ENCODE measurements at places on chromosomes 3 and 15.

DNA sequence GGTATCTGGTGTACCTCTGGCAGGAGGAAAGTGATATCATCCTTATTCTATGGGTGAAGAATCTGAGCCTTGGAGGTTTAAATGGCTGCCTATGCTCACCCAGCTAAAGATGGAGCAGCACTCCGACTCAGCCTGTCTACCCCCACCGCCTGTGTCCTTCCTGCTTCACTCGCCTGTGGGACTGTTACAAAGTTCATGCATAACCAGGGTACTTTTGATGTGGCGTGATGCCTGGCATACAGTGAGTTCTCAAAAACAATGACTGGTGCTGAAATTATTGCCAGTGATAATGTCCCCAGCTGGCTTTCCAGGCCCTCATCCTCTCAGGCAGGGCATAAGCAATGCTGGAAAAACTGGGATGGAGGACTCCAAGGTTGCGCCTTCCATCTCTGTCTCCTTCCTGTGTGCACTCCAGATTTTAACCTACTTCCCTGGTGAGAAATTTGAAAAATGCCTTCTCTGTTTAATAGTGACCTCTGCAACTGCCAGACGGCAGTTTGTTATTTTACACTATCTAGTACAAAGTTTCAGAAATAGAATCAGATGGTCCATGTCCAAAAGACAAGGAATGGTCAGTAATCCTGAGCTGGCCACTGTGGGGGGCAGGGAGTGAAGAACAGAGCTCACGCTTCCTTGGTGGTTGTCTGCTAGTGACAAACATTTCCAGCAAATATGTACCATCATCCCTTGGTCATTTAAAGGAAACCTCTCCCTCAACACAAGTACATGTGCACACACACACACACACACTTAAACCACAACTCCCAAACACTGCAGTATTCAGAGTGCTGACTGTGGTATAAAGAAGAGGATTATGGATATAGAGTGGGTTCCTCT is 86.5 kb upstream of the NMNAT3 start:
- no peak for DNase-seq

DNA sequence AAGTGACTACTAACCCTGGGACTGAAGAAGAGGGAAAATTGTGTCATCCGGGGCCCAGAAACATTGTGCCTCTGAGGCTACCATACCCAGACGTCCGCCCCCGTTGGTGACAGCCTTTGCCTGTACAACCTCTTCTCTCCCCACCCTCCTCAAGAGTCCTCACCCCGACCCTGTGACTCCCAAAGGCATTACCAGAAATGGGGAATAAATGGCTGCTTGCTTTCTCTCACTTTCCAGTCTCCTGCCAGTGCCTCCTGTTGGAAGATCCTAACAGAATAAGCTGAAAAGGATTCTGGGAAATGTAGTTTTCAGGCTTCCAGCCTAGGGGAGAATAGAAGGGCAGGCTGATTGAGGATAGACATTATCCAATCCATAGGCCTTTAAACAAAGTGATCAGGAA is 30.8 kb upstream of the SLC25A36 start:
- no peak for DNase-seq

DNA sequence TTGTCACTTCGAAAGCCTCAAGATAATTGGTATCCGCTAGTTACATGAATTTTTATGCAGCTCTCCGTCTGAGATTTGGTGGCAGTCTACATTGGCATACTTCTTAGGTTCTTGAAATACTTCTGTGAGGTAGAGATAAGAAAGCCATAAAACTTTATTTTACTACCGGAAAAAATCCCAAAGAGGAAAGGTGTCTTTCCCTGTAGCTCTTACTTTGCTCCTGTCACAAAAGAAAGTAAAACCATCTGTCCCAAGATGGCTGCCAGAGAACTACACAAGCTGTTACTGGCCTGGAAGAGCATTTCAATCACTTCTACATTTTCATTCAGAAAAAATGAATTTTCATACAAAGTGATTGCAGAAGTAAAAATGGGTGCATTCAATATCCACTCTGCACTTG is 214.8 kb upstream of the ST8SIA2 start:
- no peak for DNase-seq

DNA sequence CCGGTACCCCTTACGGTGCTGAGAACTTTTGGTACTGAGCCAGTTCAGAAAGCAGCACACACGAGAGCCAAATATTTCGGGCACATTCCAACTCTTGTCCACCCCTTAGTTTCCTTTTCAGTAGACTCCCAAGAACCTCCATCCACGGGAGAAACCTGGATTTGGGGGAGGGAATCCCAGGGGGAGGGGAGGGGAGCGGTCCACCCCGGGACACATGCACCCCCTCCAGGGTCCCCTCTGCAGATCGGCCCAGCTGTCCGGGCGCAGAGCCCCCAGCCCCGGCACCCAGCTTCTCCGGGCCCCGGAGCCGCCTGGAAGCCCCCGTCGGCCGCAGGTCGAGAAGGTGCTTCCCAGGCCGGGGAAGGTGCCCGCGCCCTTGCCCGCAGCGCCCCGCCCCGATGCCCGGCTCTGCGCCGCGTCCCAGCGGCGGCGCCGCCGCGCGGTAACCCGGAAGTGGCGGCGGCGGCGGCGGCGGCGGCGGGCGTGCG is 455 bp upstream of the ABHD17C start:
- no peak for DNase-seq

- no peak for DNase-seq
Observed at GRCh38 chr3:142876417-142876816, 12.5 kb downstream of the PCOLCE2 start.

GRCh38 chr15:68499620-68500312 is 67.8 kb upstream of the ITGA11 start:
- DNase-seq = no peak

GRCh38 chr15:61654918-61655317 is 405.3 kb downstream of the VPS13C start:
- no peak for DNase-seq

DNA sequence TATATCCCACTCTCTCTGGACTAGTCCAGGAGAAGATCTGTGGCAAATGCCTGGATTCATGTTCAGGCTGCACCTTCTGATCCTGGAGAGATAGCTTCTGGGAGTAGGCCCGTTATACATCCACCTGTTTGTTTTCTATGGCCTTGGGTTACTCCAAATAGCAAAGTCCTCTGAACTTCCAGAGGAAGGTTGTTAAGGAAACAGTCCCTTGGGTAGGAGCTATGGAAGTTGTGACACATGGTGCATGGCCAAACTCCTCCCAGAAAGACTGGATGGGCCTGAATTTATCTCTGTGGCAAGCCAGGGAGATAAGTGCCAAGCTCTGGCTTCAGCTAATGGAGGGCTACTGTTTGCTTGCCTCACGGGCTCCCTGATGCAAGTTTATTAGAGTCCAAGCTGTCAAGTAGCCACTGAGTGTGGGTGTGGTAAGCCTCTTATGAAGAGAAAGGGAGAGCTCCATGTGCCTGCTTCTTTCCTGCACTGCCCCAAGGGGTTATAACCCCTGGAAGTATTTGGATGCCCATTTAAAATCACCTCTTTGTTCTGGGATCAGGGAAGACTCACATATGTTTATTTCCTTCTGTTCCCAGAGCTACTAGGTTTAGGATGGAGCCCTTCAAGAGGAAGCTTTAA is 328.7 kb upstream of the ATP11B start:
- DNase-seq = no peak

DNA sequence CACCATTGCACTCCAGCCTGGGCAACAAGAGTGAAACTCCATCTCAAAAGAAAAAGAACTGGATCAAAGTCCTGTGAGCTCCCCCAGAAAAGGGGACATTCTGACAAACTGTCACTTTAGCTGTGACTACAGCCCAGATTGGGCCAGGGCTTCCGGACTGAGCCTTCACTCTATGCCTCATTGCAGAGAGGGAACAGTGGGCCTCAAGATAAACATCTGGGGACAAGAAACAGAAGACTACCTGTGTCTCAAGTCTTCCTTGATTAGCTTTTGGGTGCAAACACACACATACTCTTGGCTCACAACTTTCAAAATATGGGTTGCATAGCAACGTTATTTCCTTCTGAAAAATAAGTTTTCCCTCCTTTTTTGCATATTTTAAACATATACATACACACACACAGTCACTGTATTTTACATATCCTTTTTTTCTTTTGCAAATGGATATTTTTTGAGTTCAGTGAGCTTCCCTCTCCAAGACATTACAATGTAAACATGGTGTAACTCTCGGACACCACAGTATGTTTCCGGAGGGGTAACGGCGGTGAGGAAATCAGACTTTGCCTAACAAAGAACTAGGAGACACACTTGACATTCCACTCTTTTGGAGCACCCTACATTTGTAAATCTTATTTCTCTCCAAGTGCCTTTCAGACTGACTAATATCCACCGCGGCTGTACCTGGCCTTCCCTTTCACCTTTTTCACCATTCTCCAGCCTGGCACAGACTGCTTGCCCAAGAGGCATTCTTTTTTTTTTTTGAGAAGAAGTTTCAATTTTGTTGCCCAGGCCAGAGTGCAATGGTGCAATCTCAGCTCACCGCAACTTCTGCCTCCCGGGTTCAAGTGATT is 3.5 kb downstream of the TKT start:
- DNase-seq = no peak

- DNase-seq = no peak
Observed at GRCh38 chr3:155362808-155363689, 69.6 kb upstream of the STRIT1 start.

DNA sequence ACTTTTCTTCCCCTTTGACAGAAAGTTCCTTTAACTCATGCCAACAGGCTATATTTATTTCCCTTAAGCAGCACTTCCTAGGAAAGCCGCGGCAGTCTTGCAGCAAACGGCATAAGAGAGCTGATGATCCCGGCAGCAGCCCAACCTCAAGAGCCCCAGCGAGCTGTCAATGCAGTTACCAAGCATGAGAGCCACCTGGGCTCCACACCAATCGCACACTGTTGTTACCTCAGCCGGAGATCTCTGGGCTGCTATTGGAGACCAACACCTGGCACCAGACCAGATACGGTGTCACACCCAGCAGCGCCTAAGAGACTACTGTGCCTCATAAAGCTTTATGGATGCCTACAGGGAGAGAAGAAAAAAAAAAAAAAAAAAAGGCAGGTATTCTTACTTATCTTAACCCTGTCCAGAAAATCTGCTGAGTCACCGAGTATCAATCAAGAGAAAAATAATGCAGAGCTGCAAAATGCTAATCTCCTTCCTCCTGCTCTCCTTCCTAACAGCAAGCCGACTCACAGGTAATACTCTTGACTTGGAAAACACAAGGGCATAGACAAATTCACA is 11.7 kb downstream of the ABCC5 start:
- no peak for DNase-seq

- DNase-seq = no peak
Observed at GRCh38 chr3:153963012-153963411, 158.2 kb upstream of the ARHGEF26 start.

GRCh38 chr3:177753451-177754155 is 556.3 kb upstream of the TBL1XR1 start:
- no peak for DNase-seq

DNA sequence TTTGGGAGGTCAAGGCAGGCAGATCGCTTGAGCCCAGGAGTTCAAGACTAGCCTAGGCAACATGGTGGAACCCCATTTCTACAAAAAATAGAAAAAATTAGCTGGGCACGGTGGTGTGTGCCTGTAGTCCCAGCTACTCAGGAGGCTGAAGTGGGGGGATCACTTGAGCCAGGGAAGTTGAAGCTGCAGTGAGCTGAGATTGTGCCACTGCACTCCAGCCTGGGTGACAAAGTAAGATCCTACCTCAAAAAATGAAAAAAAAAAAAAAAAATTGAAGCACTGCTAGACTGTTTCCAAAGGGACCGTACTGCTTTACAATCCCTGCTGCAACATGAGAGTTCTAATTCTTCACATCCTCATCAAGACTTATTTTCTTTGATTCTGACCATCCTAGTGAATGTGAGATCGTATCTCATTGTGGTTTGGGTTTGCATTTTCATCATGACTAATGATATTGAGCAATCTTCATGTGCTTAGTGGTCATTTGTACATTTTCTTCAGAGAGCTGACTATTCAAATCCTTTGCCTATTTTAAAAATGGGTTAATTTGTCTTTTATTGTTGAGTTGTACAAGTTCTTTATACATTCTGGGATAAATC is 10.8 kb downstream of the CMTM8 start:
- no peak for DNase-seq

DNA sequence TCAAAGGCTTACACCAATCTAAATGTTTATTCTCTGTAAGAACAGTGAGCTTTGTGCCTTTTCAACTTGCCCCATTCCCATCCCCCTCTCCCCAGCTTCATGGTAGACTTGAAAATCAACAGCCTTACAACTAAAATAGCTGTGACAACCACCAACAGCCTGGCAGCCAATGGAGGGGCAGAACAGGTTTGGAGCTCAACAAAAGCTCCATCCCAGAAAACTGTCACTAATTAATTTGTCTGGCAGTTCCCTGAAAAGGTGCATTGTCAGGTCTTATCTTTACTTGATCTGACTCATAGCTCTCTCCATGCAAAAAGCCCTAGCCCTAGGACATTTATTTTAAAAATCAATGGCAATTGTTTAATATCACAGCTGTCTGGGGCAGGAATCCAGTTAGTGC is 22.6 kb downstream of the MTHFS start:
- DNase-seq = no peak

DNA sequence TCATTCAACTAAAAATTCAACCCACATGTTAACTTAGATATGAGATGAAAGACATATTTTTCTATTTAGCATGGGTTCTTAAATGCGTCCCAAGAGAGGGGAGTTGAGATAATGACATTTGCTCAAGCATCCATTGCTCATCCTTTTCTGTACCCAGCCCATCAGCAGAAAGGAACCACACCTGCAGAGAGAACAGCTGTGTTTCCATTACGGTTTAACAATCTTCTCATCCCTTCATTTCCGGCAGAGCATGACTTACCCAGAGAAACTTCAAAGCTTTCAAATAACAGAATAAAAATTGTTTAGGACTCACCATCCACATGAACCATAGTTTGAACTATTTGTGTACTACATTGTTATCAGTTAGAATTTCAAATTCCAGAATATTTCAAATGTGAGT is 113.1 kb downstream of the TGFBR2 start:
- no peak for DNase-seq

- DNase-seq = no peak
Observed at GRCh38 chr3:38343797-38344594, 2.6 kb upstream of the XYLB start.

- DNase-seq = no peak
Observed at GRCh38 chr15:53808058-53808706, 48.7 kb upstream of the WDR72 start.

DNA sequence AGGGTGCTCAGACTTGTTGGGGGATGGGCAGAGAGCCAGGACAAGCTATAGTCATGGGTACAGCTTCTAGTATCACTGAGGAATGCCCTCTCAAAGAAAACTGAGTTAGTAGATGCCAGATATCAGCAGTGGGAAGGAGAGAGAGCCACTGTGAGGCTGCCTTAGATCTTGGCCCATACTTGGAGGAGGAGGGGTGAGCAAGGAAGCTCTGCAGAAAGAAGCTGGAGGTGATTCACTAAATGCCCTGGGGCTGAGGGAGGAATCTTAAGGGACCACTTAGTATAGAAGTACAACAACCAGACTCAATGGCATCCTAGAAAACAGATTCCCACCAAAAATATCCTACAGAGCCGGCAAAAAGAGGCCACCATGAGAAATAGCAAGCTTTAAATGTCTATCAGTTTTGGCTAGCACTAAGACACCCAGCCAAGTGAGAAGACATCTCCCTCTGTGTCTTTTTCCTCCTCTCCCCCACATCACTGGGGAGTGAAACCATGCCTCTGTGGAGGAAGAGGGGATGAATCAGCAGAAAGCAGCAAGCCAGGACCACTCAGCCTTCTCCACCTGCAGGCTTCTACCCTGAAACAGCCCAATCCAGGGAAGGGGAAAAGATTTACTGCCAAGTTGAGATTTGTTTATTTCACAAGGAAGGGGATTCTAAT is 282.5 kb upstream of the STT3B start:
- DNase-seq = no peak

- DNase-seq = no peak
Observed at GRCh38 chr15:101307897-101308603, 13.0 kb upstream of the SNRPA1 start.

- no peak for DNase-seq
Observed at GRCh38 chr15:66955871-66956585, 109.4 kb upstream of the SMAD3 start.
